ENCODE measurements at places on chromosomes 3 and 15.

- DNase-seq = no peak
These were observed 44.2 kb downstream of the SGO1 start for GRCh38 chr3:20141851-20142250.

GRCh38 chr3:38374221-38374620 lies 27.6 kb downstream of the XYLB start:
- DNase-seq = no peak

GRCh38 chr15:82877825-82878224 lies 68.4 kb downstream of the WHAMM start:
- no peak for DNase-seq

GRCh38 chr3:54360320-54360719 lies 238.0 kb downstream of the CACNA2D3 start:
- DNase-seq = no peak

GRCh38 chr3:60101621-60102020 lies 1051.8 kb upstream of the CFAP20DC start:
- DNase-seq = no peak

DNA sequence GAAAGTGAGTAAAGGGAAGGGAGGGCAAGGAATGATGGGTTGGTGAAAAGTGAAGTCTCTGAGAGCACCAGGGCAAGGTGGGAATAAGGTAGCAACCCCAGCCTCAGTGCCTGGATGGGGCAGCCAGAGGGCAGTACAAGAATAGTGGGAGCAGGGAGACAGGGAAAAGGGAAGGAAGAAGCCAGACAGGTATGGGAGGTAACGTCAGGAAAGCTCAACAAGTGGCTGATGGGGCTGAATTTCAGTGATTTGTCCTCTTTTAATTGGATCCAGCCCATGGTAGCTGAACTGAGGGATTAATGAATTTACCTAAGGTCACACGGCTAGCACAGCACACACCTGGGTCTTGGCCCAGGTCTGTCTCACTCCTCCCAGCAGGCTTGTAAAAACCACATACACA lies 12.6 kb downstream of the RORA start:
- no peak for DNase-seq

- DNase-seq = no peak
These were observed 30.2 kb downstream of the ZNF710 start for GRCh38 chr15:90031231-90031791.

- DNase-seq = no peak
These were observed 43.2 kb downstream of the EHHADH start for GRCh38 chr3:185210621-185211142.

GRCh38 chr3:50666837-50667236 lies 7.9 kb upstream of the DOCK3 start:
- no peak for DNase-seq

DNA sequence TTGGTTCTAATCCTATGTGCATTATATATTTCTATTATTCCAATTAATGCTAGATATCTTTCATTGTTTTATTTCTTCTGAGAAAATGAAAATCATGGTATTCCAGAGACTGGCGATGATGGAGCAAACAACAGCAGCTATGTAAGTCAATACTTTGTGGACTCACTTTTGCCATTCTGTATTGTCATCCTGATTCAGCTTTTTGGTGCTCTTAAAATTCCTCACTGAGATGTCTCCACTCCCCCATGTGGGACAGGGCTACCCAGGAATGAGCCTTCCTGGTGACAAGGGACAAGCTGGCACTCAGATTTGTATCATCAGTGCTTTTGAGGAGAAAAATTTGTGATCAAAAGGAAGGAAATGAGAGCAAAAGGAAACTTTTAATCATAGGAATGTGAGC lies 56.7 kb upstream of the XCR1 start:
- DNase-seq = no peak

DNA sequence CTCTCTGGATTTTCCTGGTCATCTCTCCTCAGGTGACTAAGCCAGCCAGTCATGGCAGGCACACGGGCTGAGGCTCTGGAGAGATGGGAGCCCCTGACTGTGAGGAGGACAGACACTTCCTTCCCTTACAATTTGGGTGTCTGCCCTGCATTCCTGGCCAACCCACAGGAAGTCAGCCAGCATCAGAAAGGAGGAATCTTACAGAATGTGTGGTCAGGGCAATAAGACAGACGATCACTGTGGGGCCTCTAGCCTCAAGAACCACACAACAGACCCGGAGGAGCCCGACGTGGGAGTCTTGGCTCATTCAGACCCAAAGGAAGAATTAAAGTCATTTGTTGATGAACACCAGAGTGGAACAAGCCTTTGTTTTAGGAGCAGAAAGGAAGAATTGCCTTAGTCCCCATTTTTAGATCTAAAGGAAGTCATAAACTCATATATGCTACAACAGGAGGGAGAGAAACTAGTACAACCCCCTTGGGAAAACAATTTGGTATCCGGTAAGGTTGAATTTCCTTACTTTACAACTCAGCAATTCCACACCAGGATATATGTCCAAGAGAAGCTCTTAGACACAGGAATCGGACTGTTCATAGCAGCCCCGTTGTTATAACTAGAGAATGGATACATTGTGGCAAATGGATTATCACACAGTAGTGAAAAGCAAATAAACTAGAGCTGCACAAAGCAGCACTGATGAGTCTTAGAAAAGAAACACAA lies 62.2 kb downstream of the ABTB1 start:
- no peak for DNase-seq

DNA sequence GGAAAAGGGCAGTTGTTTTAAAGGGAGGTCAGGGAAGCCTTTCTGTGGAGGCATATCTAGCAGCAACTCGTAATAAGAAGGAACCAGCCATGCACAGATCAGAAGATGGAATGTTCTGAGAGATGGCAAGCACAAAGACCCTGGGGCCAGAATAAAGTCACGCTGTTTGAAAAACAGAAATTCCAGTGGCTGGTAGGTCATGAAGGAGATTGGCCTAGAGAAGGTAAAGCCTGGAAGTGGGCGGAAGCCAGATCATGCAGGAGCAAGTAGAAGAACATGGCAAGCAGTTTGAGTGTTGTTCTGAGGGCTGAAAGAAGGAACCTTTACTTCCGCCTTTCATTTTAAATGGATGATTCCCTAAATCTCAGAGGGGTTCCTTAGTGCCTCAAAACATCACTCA lies 208.1 kb upstream of the PPP2R3A start:
- no peak for DNase-seq

Measured in liver (tissue), 10 donors.